Foreskin melanocyte (primary cell): ENCODE measurements at places on chromosomes 7 and 10.

DNA sequence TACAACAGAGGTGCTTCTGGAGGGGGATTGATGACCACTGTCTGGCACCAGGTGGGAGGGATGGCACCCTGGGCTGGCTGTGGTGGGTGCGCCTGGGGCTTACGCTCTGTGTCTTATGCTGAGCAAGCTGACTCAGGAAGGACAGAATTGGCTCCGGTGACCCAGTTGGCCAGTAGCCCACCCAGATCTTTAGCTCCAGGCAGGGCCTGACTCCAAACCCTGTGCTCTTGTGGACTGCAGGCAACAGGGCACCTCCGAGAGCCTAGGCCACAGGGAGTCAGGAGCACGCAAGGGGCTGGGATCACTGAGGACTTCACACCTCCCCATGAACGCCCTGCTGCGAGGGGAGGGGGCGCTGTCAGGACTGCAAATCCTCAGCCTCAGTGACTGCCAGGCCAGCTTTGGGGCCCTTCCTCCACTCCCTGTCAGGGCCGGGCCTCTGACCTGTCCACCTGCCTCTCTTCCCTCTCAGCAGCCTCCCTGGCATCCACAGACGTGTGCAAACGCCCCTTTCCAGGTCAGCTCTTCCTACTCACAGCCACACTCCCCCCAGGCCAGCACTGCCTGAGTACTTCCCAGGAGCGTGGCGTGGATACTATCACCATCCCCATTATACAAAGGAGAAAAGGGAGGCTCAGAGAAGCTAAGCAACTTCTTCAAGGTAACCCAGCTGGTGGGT is 118.7 kb downstream of the SLIT1 start:
- DNase-seq, result no peak

- no peak for DNase-seq
Observed at GRCh38 chr7:112162784-112163506, 43.3 kb downstream of the DOCK4 start.

DNA sequence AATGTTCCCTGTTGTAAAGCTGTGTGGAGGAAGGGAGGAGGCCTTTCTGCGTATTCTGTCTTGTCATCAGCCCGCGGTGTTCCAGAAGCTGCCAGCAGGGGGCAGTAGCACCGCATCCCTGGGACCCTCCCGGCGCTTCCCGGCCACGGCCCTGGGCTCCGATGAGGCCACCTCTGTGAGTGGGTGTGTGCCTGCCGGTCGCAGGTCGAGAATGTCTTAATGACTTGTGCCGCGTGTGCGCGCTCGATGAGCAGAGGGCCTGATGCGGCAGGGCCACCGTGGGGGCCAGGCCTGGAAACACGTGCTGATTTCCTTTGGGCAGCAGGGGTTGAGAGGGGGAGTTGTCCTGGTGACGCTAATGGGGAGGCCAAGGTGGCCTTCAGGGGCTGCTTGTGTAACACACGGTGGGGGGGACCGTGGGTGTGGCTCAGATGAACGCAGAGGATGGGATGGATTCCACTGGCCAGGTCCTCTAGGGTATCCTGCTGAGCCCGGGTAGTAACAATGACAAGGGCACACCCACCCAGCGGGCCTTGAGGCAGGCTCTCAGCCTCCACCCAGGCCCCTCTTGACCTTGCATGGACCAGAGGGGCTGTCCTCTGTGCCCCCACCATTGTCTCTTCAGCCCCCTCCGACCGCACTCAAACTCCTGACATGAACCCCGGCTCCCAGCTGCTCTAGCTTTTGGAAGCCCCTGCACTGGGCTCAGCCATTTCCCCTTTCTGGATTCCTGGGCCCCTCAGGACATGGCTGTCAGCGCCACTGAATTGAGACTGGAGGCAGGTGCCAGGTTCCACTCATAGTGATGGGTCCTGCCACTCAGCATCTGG is 135.9 kb upstream of the PODXL start:
- peak; percentile 7 for DNase-seq

DNA sequence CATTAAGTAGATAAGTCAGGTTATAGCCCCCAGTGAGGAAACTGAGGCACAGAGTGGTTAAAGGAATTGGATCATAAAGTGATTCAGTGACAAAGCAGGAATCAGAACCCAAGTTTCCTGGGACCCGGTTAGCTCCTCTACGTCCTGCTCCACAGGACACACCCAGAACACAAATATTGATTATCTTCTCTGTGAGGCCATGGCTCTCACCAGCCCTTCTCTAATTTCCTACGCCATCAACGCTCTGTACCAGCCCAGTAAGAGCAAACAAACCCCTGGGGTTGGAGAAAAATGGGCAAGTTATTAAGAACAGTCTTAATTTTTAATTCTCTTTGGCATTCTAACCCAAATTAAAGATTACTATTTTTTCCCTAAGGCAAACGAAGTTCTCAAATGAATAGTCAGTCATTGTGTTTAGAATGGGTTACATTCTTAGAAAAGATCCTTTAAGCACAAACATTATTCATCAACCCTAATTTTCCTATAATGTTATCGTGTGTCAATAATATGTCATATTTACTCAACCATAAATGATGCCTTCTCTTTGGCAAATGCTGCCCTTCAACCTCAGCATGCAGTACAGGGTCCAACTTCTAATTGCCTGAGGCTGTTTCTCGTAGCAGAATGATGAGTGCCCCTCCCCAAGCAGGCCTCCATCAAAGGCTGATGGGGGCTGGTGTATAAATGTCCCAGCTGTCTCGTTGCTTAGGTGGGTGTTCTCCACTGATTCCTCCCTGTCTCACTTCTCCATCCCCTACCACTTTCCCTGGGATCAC is 25.4 kb upstream of the TM9SF3 start:
- no peak for DNase-seq

DNA sequence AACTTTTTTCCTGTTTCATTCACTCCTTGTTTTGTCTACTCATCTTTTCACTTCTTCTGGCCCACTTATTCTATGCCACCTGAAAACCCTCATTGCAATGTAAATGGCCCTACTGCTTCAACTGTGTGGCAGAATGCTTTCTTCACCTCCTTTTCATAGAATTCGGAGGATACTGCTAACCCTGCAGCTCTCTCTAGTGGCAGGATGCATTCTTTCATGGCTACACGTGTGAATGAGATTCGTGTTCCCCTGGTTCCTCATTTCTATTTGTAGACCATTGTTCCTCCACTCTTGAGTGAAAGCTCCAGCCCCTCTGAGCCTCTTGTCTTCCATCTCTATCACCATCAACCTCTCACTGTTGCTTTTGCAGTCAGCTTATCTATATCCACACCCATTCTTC is 20.9 kb upstream of the CYP26C1 start:
- no peak for DNase-seq

GRCh38 chr7:30813466-30813865 is 42.2 kb downstream of the MINDY4 start:
- DNase-seq, result no peak

- DNase-seq, result no peak
Observed at GRCh38 chr10:63457594-63457993, 8.2 kb downstream of the JMJD1C start.

- peak; percentile 71 for DNase-seq
Observed at GRCh38 chr7:138768241-138768640, 29.6 kb upstream of the TMEM213 start.

DNA sequence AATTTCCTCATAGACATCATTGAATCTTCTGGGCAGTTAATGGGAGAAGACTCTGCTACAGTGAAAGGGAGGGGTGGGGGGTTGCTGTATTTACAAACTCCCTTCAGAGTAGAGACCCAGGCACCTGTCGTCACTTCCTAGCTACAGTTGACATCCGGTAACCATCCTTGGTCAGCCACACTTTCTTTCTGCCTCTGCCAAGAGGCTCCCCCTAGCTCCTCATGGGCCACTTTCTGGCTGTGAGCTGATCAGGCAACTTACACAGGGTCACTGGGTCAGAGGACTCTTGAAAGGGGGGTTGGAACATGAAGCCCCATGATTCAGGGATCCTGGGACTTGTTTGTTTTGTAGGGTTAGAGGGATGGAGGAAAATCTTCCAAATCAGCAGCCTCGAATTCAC is 1.2 kb downstream of the TECPR1 start:
- DNase-seq, result no peak

DNA sequence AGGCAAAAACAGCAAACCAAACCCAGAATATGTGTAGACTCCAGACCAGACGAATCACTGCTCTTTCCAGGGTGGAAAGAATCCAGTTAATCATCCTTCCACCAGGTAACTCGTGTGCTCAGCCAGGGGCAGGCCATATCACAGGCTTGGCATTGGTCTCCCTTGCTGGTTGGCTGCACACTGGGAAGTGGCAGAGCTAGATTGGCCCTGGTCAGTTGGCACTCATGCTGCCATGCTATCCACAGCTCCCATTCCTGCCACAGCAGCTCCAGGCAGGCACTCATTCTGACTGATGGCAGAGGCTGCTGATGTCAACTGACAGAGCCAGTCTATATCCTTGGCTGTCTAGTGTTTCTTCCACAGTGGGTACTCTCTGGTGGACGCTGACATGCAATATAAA is 9.7 kb upstream of the GDF10 start:
- no peak for DNase-seq

- DNase-seq, result no peak
Observed at GRCh38 chr10:116240157-116240950, 32.7 kb downstream of the GFRA1 start.

DNA sequence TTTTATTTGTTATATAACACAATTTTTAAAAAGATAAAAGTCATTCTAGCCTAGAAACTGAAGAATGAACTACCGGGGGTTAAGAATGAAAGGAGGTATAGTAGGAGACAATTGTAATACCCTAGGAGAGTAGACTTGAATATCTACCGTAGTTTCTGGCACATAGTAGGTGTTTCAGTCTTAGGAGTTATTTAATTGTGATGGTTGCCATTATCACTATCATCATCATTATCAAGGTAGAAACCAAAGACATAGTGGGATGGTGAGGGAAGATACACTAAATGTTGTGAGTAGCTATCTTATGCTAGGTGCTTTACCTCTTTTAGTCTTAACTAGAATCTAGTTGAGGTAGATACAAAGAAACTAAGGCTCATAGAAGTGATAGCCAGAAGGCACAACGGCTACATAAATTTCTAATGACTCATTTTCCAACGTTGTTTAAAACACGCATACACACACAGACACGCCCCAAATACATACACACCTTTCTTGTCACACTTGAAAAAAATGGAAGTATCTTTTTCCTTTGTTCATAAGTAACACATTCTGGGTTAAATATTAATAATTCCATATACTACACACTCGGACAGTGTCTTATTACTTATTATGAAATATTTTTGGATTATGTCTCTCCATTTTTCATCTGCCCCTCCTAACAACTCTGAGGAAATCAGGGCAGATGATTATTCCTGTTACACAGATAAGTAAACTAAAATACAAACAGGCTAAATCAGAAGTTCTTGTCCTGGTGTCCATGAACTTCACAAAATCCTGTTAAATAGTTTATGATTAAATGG is 2.0 kb upstream of the ANLN start:
- no peak for DNase-seq

GRCh38 chr10:80136134-80136571 is 3.6 kb downstream of the PLAC9 start:
- no peak for DNase-seq

- DNase-seq, result no peak
Observed at GRCh38 chr10:7593905-7594304, 72.9 kb downstream of the ITIH5 start.

DNA sequence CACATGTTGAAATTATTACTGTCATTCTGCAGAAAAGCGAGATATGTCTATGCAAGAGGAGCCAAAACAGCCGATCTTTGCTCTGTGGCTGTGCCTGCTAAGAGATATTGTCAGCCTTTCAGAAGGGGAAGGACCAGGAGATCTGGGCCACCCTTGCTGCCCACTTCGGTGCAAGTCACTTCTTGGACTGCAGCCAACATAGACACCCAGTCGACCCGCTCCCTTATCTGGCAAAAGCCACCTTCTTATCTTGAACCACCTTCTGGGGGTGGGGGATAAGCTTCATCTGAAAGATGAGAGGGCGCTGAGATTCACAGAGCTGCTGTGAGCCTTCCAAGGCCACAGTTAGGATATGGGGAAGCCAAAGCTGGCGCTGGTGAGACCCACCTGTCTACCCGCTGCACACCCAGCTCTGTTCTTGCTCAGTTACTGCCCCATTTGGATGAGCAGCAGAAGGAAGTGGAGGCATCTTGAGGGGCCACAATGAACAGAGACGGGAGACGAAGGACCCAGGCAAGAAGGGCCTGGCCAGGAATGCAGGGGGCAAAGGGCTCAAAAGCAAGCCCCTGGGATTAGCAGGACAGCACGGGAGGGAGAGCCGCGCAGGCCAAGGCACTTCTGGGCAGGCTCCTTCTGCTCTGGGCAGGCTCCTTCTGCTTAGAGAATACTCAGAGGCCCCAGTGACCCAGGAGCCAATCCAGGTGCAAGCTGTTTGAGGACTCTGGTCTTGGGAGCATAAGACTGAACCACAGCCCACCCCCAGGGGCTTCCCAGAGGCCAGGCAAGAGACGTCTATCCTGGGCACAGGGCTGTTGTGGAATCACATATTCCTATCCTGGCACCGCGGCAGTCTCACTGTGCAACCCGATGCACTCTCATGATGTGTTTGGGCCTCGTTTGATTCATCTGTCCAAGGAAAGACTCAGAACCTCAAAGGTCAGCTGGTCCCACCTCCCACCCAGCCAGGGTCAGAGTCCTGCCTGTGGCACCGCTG is 38.4 kb upstream of the NPFFR1 start:
- no peak for DNase-seq

DNA sequence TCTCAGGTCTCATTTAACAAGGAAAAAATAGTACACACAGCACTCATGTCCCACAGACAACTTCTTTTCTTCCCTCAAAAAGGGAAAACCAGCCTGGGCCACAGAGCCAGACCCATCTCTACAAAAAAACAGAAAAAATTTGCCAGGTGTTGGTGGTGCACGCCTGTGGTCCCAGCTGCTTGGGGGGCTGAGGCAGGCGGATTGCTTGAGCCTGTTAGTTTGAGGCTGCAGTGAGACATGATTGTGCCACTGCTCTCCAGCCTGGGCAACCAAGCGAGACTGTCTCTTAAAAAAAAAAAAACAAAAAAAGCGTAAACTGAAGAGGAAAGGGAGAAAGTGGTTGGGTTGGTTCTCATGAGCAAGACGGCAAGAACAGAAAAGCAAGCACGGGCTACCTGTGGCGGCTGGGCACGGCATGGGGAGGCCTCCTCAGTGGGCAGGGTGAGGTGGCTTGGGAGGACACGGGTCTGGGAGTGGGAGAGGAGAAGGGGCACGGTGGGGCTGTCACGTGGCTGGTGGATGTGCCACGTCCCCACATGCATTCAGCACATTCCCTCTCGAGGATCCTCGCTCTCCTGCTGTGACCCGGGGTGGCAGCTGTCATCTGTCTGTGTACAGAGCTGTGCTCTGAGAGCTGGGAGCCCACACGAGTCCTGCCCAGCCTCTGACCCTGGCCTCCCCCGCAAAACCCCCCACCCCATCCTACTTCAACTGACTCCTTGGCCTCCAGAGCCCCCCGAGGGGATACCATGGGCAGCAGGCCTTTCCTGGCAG is 219.7 kb downstream of the MLLT10 start:
- no peak for DNase-seq

DNA sequence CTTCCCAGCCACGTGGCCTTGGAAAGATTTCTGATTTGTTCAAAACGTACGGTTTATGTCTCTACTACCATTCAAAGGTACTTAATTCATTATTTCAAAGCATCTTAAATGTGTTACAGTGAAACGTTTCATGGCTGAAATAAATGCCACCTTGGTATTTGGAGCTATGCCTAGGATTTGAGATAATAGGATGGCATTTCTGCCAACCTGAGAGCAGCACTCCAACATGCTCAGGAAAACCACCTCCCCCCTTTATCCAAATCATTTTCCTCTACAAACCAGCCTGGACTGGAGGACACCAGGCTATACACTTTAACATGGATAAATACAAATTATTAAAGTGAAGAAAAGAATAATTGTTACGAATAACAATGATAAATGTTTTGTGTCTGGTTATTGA is 260.9 kb downstream of the ZMYND11 start:
- no peak for DNase-seq
